ENCODE measurements at places on chromosomes 6 and 20.

- no peak for DNase-seq
Measured at GRCh38 chr6:140225701-140226436, 851.4 kb upstream of the CITED2 start.

- DNase-seq = no peak
Measured at GRCh38 chr6:168197636-168198301, 118.8 kb upstream of the FRMD1 start.

DNA sequence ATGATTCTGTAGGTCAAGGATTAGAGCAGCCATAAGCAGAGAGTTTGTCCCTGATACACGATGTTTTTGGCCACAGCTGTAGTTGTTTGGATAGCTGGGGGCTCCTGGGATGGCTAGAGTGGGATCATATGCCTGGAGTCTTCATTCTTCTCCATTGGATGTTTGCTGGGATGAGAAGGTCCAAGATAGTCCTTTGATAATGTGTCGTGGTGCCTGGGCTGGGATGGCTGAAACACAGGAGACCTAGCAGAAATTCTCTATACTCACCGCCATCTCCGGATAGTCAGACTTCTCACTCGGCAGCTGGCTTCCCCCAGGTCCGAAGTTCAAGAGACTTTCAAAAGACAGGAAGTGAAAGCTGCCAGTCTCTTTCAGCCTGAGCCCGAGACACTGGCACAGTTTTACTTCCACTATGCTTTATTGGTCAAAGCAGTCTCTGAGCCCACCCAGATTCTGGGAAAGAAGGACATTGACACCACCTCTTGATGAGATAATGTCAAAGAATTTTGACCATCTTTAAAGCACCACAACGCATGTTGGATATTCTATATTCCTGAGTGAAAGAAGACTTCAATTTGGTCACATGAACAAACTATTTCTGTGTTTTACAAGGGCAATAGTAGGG, 16.0 kb downstream of the MARCKS start:
- DNase-seq = no peak

DNA sequence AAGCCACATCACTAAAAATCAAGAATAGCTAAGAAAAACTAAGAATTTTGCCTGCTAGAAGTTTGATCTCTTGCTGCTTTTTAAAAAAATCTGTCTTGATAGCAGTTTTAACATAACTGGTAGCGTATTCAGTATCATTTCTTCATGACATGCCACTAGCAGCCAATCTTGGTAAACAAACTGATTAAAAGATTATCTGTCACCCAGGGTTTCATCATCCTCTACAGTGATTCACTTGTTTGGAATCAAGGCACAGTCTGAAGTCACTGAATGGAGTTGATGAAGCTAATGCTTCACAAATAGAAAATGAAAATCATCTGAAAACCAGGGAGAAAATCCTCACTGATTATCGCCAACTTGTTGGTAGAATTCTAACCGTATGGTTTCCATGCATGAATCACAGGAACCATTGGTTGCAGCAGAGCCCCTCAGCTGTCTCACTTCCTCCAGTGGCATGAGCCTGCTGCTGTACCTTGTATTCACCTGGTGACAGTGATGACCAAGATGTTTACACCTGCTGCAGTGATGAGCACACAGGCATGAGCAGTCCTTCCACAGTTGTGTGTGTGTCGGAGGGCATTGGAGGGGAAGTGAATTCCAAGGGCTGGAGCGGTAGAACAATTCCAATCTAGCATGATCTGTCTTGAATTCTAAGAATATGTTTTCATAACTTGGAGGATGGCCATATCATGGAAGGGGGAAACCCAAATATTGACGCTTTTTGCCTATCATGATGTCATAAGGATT, 275.0 kb downstream of the KHDC1L start:
- no peak for DNase-seq

DNA sequence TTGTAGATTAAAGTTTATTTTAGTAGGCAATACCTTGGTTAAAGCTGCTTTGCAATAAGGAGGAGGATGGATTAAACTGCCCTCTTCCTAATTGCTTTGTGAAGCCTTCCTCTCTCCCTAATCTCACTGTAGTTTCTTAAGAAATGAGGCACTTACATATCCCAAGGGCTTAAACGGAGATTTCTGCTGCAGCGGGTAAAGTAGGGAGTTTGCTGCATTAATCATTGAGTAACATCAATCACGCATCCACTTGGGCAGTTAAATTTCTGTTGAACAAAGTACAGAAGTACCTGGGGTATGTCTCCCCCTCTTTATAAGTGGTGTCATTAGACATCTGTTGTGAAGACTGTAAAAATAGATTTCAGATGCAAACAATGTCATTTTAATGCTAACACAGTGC, 29.5 kb upstream of the ARID1B start:
- DNase-seq = no peak

DNA sequence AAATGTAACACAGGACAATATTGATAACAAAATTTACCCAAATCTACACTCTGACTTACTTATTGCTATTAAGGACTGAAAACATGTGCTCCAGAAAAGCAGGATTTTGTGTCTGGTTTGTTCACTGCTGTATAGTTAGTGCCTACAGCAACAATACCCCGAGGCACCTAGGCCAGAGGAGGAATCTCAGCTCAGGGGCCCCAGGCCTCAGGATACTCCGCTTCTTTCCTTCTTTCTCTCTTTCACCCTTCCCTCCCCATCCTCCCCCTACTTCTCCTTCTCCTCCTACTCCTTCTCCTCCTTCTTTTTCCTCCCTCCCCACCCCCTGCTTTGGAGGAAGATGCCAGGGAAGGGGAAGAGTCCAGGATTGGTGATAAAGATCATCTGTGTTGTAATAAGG, 985 bp upstream of the VNN2 start:
- no peak for DNase-seq

DNA sequence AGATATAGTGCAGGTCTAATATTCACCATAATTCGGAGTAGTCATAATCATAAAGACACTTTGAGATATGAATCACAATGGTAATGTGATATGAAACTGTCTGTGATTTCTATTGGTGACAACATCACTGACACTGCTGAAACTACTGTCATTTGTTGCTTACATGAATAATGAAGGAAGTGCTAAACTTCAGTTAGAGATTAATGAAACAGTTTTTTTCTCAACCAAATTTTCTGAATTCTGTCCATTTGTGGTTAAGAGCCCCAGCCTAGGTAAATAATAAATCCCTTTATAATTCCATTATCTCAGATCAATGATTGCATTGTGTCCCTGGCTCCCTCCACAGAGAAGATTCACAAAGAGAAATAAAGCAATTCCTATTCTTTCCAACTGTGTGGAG, 122.6 kb downstream of the HIVEP2 start:
- no peak for DNase-seq

- no peak for DNase-seq
Measured at GRCh38 chr20:11912013-11912658, 5.6 kb upstream of the BTBD3 start.

DNA sequence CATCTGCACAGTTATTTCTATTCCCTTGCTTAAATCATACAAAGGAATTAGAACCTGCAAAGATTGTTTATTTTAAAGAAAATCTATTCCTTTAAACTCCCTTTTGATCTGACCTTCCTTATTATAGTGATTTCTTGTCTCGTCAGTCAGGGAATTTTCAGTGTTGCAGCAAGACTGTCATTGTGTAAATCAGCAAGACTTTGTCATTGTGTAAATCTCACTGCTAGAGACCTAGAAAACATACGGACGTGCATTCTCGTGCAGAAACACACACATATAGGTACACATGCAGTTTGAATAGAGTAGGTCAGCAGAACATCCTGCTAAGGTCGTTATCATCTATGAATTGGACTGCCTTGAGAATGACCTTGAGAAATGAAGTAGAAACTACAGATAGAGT, 6.2 kb upstream of the SGK1 start:
- DNase-seq = no peak

DNA sequence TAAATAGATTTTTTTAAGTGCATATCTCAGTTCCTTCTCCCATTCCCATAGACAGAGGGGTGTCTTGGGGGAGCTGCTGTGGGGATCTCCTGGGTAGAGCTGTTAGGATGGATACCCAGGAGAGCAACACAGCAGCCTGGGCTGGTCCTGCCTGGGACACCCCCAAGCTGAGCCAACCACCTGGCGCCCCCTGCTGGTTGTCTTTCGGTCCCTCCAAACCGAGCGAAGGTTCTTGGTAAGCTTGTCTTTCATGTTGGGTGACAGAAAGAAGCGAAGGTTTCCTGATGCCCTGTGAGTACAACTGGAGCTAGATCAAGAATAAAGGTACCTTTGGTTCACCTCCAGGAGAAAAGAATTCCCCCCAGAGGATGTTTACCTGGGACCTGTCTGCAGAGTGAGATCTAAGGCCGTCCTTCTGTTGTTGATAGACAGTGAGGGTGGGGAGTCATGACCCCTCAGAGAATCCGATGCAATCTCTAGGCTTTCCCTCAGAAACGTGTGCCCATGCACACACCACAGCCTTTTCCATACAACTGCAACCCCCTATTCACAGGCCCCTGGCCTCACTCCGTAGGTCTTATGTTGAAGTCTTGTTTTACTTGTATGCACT, 50.8 kb downstream of the SNX9 start:
- peak; percentile 80 for DNase-seq

DNA sequence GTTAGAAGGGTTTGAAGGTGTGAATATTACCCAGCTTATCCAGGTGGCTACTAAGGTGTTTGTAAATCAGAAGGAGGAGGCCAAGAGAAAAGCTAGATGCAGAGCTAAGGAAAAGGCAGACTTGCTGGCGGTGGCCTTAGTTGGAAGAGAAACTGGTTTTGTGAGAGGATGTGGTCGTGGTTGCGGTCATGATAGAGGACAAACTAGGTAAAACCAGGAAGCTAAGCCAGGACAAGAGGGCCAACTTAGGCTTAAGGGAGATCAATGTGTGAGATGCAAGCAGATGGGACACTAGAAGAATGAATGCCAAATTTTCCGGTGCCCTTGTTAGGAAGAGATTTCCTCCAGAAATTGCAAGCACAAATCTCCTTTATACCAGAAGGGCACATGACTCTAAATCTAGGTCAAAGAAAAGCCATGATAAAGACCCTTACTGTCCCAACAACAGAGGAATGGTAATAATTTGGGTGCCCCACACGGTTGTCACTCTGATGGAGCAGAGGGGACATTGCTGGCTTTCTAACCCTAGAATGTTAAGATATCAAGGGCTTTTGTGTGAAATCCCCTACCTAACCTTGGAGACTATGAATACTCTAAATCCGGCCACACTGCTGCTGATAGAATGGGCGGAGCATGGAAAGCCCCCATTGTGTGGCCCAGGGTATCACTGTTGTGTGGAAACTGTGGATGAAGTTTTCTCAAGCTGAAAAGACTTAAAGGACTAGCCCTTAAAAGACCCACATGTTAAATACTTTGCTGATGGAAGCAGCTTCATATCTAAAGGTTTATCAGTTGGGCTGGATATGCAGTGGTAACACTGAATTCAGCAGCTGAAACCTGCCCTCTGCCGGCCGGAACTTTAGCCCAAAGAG, 7.8 kb downstream of the IL22RA2 start:
- DNase-seq = no peak

DNA sequence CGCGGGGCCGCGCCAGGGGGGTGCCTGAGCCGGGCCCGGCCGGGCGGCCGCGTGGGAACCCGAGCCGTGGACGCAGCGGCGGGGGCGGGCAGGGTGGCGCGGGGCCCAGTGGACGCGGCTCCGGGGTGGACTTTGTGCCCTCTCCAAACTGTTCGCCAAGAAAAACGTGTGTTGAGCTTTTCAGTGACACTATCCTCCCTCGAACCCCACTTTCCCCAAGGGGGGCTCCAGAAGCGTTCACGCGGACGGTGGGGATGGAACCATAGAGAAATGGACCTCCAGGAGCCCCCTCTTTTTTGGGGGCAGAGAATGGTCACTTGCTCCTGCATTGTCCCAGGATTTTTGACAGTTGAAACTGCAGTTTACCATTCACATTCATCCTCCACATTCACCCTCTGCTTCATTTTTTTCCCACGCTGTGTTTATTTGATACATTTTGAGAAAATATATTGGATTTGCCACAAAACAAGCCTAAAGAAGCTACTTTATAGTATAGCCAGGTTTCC, 2.9 kb upstream of the HIVEP1 start:
- DNase-seq = no peak

DNA sequence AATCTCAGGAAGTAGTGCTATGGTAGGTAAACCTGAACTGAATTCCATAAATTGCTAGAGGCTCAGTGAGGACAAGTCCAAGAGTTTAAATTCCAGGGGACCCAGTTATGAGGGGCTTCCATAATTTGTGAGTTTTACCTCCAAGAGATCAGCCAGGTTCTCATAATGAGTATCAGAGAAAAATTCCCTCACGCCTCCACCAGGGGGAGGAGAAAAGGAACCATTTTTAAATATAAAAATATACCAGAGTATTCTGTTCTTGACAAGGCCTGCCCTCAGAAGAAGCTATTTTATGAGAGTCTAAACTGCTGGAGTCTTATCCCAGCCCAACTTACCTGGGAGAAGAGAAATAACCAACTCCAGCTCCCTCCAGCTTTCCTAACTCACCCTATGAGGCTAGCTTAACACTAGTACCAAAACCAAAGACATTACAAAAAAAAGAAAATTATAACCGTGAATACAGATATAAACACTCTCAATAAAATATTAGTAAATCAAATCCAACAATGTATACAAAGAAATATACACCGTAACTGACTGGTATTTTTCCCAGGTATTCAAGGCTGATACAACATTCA, 158.7 kb downstream of the TFAP2A start:
- no peak for DNase-seq

GRCh38 chr20:55094353-55094861, 619.0 kb downstream of the DOK5 start:
- DNase-seq = no peak

- DNase-seq = no peak
Measured at GRCh38 chr6:21101694-21102093, 491.9 kb upstream of the SOX4 start.

DNA sequence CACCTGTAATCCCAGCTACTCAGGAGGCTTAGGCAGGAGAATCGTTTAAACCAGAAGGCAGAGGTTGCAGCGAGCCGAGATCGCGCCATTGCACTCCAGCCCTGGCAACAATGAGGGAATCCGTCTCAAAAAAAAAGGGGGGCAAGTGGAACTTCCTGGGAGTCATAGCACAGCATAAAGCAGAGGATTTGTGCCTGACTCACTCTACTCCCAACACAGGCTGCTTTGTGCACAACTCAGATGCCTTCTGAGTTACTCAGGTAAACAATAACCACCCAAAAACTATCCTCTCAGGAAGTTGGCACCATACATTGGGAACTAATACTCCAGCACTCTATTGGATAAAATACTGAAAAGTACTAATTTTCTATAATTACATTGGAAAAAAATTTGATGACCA, 2.5 kb upstream of the TMEM244 start:
- DNase-seq = no peak

GRCh38 chr20:38927902-38928578, 1.8 kb downstream of the FAM83D start:
- no peak for DNase-seq

DNA sequence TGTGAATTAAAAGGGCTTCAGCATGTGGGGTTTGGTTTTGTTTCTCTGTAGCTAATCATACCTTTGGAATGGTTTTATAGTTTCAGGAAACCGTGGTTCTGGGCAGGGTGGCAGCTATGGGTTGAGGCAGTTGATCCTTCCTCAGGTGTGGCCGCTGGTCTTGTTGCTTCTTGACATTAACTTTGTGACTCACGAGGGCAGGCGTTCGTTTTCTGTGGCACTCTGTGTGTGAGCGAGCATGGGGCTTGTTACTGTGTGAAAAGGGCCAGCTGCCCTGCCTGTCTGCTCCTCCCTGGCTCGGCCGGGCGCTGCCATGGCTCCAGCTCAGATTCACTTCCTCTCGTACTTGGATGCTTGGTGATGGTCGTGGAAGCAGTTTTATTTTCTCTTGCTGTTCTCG, 16.2 kb downstream of the DNAJC5 start:
- DNase-seq = no peak

GRCh38 chr6:5930143-5930770, 76.5 kb downstream of the NRN1 start:
- no peak for DNase-seq

GRCh38 chr20:46893051-46893450, 1.6 kb upstream of the EYA2 start:
- DNase-seq = no peak

All from activated CD4-positive, alpha-beta T cell treated with anti-CD3 and anti-CD28 coated beads for 4 hours (primary cell).